CD4-positive, CD25-positive, alpha-beta regulatory T cell (primary cell): ENCODE measurements at places on chromosomes 1 and 21. TPM values are rescaled to one million over a fixed set of nuclear protein-coding genes. Genes with fewer than 3 reads are reported as not detected.

DNA sequence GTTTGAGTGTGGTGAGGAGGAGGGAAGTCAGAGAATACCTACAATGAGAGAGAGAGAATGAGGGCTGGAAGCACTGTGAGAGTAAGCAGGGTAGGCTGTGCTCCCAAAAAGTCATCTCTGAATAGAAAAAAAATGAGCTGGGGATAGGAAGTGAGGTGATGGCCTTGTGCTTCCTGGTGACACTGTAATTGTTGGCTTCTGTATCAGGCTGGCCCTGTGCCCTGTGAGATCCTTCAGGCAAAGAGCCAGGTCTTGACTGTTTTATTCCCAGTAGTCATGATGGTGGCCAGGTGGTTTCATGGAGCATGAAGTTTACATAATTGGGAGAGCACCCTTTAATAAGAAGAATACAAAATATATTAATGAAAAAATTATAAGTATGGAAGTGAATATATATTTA, 20.4 kb upstream of the SPATA6 start:
- DNase-seq: no peak

Gene MX1
- 111 TPM for total RNA-seq

Gene MX2
- total RNA-seq: 119 TPM

Gene FCGR3A
- total RNA-seq: not detected

Gene ETV3L
- total RNA-seq: not detected

Gene OR10Z1
- total RNA-seq: not detected

GRCh38 chr1:102796429-102796828, 311.9 kb downstream of the COL11A1 start:
- no peak for DNase-seq

GRCh38 chr1:220804202-220804586, 17.5 kb downstream of the MTARC1 start:
- DNase-seq: no peak

GRCh38 chr1:35557118-35557610, at the start of gene KIAA0319L:
Gene KIAA0319L, minus strand, starts transcription at chr1:35557403. Its CDS starts 2,912 bp downstream, at chr1:35554491.
- DNase-seq: no peak
